Renal cortical epithelial cell (primary cell): ENCODE measurements at places on chromosomes 3 and 15. TPM values are rescaled to one million over a fixed set of nuclear protein-coding genes. Genes with fewer than 3 reads are reported as not detected.

Gene EFCC1
- total RNA-seq, result not detected in 2 replicates

Gene NANOGP8
- not detected in 2 replicates for total RNA-seq

DNA sequence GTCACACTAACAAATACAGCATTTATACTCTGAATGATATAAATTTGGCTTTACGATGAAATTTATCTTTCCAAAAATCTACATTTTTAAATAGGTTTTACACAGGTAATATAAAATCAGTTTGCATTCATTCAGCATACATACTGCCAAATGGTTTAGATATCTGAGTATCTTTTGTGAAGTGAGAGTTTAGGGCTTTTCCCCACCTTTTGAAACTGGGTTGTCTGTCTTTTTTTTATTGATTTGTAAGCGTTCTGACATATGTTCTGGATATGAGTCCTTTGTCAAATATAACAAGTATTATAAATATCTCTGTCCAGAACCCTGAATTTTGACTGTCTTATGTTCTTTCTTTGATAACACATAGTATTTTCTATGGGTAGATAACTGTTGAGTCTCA lies 42.4 kb downstream of the GABPB1 start:
- DNase-seq, result no peak

GRCh38 chr15:71538181-71538580 lies 272.2 kb upstream of the NR2E3 start:
- peak; percentile 45 for DNase-seq

Gene ADAMTS7
- 4.5 and 9.9 TPM in 2 replicates for total RNA-seq

GRCh38 chr3:58490860-58491501 lies 915 bp upstream of the KCTD6 start:
- DNase-seq, result no peak

Gene CX3CR1
- 0.17 TPM in 1 of 2 replicates, not detected in the other for total RNA-seq

DNA sequence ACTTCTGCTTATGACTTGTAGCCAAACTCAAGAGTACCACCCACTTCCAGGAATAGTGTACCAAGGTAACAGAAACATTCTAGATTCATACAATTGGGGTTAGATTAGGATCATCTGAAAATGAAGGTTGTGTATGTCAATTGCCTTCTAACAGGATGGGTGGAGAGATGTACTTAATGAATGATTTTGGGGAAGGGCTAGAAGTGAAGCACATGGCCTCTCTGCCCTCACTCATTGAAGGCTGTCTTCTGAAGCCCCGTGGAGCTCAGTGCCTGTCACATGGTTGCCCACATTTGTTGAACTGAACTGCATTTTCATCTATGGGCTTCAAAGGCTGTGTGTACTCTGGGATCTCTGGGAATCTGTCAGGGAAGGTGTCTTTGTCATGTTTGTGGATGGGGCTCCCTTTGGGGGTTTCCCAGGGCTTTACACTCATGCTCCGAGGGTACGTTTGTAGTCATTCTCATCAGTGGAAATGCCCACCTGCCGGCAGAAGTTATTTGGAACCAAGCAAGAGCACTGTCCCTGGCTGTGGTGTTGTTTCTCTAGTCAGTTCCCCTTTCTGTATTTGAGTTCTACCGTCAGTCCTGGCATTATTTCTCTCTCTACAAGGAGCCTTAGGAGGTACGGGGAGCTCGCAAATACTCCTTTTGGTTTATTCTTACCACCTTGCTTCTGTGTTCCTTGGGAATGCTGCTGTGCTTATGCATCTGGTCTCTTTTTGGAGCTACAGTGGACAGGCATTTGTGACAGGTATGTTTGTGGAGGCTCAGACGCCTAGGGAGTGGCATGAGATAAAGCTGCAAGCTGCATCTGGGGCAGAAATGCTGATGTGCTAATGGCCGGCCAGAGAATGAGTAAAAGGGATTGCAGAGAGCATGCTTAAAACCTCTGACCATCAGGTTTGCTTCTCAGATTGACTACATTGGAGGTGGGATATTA lies 22.4 kb downstream of the CD86 start:
- no peak for DNase-seq
